Left colon (tissue), 2 donors: ENCODE measurements at places on chromosomes 2 and 18.

DNA sequence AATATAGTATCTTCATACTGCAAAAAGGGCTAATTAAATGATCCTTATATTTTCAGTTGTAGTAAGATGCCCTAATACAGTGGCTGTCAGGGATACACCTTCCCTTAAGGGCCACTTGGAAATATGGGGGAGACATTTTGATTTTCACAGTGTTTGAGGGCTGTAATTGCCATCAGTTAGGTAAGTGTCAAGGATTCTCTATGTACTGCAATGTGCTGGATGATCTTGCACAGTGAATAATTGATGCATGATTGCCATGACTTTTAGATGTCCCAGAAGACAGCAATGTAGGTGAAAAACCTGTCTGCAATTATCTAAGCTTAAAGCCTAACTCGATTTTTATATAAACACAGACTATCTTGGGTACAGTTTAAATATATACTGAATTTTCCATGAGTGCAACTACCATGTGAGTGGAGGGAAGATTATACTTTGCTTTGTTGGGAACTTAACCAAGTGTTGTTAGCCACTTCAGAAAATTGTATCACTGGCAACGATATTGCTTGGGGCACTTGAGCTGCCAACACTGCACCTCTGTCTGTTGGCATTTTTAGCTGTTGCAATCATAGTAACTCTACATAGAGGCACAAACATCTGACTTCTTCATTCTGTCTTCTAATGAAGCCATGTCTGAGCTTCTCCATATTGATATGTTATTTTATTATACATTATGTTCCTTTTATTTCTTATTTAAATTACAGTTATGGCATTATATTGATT is 45.2 kb downstream of the MAIP1 start:
- DNase-seq, result no peak

DNA sequence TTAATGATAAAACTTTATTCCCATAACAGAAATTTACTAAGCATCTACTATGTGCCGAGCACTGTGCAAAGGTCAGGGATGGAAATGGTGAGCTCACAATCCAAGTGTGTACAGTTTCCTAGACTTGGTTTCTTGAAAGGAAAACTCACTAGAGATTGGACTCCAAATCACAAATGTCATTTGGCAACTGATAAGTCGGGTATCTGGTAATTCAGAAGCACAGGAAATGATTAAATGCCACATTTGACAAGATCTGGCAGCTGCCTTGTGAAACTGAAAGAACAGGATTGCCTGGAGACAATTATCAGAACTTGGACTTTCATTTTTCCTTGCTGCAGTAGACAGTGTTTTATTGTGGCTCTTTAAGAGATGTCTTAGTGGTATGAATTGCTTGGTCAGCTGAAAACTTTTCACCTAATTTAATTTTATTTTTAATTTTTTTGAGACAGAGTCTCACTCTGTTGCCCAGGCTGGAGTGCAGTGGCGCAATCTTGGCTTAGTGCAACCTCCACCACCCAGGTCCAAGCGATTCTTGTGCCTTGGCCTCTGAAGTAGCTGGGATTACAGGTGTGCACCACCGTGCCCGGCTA is 19.2 kb downstream of the ITGA6 start:
- no peak for DNase-seq

- peak; percentile 20 for DNase-seq
Observed at GRCh38 chr2:153509133-153509532, 30.6 kb upstream of the RPRM start.

DNA sequence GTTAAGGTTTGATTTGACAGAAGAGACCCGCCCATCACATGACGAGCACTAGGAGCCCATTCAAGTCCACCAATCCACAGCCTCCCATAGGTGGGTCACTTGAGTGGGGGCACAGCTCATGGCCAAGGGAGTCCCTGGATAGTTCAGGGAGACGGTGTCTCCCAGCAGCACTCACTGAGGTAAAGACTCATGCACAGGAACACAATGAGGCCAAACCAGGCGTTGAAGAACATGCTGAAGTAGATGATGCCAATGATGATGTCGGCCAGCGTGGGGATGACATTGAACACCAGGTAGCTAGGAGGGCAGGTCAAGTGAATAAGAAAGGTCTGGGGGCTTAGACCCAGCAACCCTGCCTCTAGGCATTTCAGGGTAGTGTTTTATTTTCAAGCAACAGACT is 4.0 kb downstream of the ABCB6 start:
- no peak for DNase-seq

GRCh38 chr2:148282201-148282600 is 261.3 kb downstream of the MBD5 start:
- no peak for DNase-seq
